ENCODE measurements at places on chromosomes 16 and 17.

DNA sequence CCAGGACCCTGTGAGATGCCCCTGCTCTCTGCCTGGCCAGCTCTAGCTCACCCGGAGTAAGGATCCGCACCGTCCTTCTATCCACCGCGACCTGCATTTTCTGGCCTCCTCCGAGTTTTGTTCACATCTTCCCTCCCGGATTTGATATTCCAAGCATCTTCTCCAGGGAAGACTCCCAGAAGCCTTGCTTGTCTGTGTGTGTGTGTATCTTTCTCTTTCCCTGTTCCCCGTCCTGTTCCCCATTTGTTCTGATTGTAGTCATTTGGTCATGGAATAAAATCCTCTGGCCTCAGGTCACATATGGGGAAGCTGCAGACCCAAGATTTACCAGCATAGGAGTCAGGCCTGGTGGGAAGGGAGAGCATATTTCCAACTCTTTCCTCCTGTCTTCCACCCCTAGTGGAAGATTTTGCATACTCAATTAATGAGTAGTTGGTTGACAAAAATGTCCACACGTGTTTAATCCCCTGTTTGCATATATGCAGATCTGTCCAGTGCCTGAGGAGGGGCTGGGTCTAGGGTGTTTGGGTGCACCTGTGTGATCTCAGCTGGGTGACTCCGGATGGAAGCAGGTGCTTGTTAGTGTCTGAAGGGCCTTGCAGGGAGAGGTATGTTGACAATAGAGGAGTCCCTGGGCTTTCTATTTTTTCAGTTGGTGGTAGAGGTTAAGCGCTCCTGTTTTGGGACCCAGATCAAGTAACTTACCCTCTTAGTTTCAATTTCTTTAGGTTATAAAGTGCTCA lies 1.9 kb downstream of the PRAC1 start:
- DNase-seq = no peak

- DNase-seq = peak; percentile 29
Observed at GRCh38 chr17:68431661-68432071, 25.6 kb downstream of the WIPI1 start.

- DNase-seq = no peak
Observed at GRCh38 chr16:60703096-60703495, 1333.1 kb downstream of the CDH8 start.

GRCh38 chr16:6356911-6357310 lies 975.7 kb upstream of the RBFOX1 start:
- DNase-seq = no peak

DNA sequence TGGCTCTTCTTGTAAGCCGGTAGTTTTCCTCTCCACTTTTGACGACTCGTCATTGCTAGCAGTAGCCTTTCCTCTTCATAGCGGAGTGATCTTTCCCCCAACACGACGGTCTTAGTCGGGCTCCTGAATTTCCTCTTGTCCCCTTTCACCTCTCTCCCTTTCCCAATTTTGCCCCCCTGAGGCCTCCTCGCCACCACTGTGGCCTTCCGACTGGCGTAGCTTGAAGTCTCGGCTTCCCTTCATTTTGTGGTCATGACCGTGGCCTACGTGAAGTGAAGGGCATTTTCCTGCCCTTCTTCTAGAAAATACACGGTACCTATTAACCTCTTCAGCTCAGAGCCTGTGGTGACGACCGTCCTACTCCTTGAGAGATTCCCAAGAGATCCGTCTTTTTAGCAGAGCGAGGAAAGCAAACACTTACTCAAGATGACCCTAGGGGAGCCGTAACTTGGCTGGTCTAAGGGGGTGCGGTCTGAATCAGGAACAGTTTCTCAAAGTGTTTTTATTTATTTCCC lies 787 bp downstream of the PRKAR1A start:
- no peak for DNase-seq

GRCh38 chr17:62724398-62725146 lies 83.5 kb downstream of the MARCHF10 start:
- peak; percentile 64 for DNase-seq

DNA sequence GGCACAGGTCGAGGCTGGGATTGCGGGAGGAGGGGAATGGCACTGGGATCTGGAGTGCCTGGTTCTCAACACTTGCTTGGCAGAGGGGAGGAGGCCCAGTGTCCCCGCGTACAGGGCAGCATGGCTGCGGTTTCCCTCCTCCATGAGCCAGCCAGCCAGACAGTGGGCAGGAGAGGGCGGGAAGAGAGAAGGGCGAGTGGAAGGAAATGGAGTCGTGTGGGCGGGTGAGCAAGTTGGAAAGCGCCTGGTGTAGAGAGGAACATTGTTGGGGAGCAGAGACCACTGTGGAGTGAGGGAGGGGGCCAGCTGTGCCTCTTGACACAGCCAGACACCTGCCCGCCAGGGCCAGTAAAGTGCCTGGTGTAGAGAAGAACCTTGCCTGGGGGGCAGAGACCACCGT lies 130.5 kb downstream of the OR1D5 start:
- DNase-seq = no peak

- DNase-seq = no peak
Observed at GRCh38 chr16:86122681-86123342, 223.8 kb downstream of the IRF8 start.

- no peak for DNase-seq
Observed at GRCh38 chr17:82548681-82549303, 29.3 kb downstream of the FOXK2 start.

- no peak for DNase-seq
Observed at GRCh38 chr16:66432429-66432828, 5.3 kb downstream of the BEAN1 start.

DNA sequence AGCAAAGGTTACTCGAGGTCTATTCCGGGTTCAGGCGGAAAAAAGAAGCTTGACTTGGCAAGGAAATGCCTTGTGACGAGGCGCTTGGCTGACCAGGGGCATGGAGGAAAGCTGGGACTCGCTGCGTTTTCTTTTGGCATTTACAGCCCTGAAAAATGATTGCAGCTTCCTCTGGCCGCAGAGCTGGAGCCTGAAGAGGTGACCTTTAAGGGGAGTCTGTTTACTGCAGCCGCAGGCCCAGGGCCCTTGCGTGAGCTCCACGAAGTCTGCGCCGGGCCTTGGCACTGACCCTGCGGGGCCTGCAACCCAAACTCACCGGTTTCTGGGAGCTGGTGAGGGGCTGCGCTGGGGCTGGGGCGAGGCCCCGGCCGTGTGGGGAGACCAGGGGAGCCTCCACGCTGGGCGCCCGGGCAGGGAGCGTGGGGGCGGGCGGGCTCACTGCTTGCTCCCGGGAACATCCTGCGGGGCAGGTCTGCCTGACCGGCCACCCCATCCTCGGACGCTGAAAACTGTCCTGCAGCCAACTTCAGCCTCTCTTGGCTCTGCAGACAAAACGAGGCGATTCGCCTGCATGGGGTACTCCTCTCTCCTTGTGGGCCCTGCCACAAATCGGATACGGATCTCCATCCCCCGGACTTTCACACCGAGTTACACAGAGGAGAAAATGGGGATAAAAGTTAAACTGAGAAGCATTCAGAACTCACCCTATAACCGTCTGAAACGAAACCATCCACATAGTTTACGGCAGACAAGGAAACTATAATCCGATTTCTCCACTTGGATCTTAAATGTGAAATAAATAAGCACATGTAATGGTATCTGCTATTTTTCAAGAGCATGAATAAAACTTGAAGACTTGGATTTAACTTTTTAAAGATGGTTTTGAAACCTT lies 206.3 kb upstream of the FOXF1 start:
- DNase-seq = no peak

DNA sequence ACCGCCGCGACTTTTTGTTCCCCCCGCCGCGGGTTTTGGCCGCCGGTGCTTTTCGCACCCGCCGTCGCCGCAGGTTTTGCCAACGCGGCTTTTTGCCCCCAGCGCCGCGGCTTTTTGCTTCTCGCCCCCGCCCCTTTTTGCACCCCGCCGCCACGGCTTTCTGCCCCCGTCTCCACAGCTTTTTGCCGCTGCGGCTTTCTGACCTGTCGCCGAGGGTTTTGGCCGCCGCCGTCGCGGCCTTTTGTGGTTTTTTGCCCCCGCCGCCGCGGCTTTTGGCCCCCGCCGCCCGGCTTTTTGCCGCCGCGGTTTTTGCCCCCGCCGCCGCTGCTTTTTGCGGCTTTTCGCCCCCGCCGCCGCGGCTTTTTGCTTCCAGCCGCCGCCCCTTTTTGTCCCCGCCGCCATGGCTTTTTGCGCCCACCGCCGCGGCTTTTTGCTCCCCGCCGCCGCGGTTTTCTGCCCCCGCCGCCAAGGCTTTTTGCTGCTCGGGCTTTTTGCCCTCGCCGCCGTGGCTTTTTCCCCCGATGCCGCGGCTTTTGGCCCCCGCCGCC lies 151.1 kb downstream of the KCNJ18 start:
- no peak for DNase-seq

GRCh38 chr17:927611-928461 lies 51.7 kb downstream of the NXN start:
- DNase-seq = no peak

DNA sequence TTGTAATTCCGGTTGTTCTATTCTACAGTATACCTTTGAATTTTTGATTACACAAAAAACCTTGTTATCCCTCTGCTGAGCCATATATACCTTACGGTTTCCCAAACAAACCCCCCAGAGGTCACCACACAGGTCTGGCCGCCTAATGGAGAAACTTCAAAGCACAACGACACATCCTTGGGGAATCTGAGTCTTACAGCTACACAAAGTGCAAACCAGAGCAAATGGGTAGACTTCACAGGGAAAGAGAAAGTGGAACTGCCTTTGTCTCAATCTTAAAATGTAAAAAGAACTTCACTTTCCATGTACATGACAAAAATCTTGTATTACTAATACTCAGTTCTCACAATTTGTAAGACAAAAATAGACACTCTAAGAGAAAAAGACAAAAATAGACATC lies 2.7 kb downstream of the FBXO31 start:
- DNase-seq = no peak

DNA sequence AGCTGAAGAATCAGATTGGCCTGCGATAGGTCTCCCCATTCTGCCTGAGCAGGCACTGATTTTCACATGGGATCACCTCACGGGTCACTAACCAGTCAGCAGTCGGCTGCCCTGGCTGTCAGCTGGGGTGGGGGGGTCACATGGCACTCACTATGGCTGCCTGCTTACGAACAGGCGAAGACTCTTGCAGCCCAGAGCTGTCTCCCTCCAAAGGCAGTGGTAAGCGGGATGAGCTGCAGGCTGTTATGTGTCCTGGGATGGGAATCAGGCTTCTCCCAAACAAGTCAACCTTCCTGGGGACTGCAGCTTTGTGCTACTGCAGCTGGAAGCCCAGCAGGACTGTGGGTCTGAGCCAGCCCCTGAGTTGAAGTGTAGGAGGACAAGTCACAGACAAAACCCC lies 29.0 kb upstream of the ADORA2B start:
- no peak for DNase-seq

DNA sequence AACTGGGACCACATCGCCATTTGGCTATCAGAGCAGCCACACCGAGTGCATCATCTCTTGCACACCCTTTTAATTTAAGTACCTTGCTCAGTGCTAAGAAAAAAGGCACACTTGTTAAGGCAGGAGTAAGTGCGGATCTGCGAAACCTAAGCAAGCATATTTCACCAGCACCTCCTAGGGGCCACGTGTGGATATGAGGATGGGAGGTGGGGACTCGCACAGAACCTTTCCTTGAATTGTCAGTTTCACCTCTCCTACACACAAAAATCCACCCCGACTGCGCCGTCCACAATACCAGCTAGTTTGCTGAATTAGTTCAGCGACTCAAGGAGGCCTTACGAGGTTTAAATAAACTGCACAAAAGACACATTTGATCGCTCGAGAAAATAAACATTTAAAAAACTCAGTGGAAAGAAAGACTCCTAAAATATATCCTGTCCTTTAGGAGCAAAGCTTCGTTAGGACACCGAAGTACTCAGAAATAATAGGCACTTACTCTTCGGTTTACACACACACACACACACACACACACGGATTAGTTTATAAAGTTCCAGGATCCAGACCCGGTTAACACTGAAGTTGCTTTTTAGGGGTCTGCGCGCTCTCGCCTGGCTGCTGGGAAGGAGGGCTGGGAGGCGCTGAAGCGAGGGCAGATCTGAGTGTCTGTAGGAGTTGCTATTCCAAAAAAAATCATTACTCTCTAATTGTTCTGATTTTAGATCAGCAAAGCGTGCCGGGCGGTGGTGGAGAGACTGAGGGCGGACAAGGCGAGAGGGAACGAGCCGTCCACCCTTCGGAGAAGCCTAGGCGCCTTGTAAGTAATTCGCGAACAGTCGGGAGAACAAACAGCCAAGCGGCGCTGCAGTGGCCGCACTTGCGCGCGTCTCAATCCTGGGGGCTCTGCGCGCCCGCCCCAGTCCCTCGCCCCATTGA lies 1.0 kb upstream of the KCNJ2 start:
- peak; percentile 12 for DNase-seq

DNA sequence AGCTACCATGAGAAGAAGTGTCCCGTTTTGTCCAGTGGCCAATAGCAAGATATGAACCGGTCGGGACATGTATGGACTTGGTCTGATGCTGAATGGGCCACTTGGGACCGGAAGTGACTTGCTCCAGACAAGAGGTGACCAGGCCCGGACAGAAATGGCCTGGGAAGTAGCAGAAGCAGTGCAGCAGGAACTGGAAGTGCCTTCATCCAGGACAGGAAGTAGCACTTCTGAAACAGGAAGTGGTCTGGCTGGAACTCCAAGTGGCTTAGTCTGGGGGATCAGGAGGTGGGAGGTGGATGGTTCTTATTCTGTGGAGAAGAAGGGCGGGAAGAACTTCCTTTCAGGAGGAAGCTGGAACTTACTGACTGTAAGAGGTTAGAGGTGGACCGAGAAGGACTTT lies 5.3 kb downstream of the EFNB3 start:
- DNase-seq = no peak

DNA sequence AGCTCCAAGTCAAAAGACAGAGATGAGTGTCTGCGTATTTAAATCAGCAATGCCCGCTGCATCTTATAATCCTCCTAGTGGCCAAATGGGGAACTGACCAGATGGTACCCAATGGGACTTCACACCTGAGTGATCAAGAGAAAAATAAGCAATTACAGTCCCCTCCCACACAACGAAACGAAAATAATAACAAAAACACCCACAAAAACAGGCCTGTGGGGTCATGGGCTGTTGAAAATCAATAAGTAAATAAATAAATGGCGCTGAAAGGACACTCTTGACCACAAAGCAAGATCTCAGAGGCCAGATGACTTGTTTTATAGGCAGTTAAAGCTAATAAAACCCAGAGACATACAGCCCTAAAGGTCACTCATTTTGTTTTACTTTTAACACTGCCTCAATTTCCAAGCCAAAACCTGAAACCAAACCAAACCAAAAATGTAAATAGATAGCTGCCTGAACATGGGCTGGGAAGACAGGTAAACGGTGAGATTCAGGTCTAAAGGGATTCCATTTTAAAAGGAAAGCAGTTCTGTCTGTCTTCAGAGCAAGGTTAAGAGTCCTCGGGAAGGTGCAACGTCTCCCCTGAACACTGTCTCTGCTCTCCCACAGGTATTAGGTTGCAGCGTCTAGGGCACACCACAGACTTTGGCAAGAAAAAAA lies 1.3 kb downstream of the ZNF821 start:
- DNase-seq = peak; percentile 72
